Thymus (tissue), 14 donors: ENCODE measurements at places on chromosomes 1 and 21. TPM values are rescaled to one million over a fixed set of nuclear protein-coding genes. Genes with fewer than 3 reads are reported as not detected.

DNA sequence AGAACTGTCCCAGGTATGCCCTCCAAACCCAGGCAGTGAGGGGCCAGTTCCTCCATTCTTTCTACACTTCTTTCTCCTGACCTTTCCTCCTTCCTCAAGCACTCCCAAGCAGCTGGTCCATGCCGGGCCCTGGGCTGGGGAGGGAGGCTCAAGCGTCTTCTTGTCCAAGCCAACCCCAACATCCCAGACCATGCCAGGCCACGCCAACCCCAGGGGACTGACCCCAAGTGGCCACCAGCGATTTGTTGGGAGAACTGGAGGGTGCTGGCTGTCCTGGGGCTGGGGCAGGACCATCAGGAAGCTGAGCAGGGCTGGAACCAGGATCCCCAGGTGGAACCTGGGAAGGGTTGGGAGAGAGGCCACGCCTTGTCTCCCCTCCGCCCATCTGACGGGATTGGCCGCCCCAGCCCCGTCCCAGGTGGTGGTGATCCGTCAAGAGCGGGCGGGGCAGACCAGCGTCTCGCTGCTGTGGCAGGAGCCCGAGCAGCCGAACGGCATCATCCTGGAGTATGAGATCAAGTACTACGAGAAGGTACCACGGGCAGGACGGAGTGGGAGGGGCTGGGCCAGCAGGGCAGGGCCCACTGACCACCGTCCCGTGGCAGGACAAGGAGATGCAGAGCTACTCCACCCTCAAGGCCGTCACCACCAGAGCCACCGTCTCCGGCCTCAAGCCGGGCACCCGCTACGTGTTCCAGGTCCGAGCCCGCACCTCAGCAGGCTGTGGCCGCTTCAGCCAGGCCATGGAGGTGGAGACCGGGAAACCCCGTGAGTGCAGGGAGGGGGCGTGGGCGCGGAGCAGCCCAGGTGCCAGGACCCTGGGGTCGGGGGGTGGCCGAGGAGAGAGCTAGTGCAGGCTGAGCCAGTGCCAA lies 29.9 kb downstream of the EPHA8 start:
- no peak overlapping the region for H3K27ac ChIP-seq
- no peak overlapping the region for H3K4me3 ChIP-seq
- H3K27me3 ChIP-seq: no peaks in the 10 kb centered on the region
- H3K36me3 ChIP-seq: no peaks in the 10 kb centered on the region

- H3K27me3 ChIP-seq: no peaks in the 10 kb centered on the region
- no peak for DNase-seq
- no peaks in the 10 kb centered on the region for H3K36me3 ChIP-seq
- H3K4me3 ChIP-seq: no peak overlapping the region
- no peaks in the 10 kb centered on the region for H3K4me1 ChIP-seq
Observed at GRCh38 chr1:66132324-66132723, 339.6 kb downstream of the PDE4B start.

DNA sequence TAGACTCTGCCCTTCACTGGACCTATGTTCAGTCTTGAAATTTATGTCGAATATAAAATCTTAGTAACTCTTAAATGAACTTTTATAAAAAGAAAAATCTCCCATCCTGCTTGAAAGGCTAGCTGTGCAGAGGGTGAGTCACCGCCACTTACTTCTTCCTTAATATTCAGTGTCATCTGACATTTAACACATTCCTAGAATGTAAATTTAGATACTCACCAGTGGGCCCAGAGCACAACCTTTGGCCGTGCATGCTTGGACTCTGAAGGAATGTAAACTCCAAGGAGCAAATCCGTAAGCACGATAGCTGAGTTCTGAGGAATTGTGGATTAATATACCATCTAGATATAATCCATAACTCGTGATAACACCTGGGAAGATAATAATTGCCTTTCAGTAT lies 403.3 kb downstream of the KCTD3 start:
- H3K27me3 ChIP-seq: no peaks in the 10 kb centered on the region
- H3K4me1 ChIP-seq: no peaks in the 10 kb centered on the region
- no peak overlapping the region for H3K4me3 ChIP-seq
- DNase-seq: no peak
- H3K27ac ChIP-seq: no peak overlapping the region
- no peaks in the 10 kb centered on the region for H3K36me3 ChIP-seq

FCGR3A gene
- 9.0 TPM for total RNA-seq

APCS gene
- 0.05 TPM for total RNA-seq
